ENCODE measurements at places on chromosomes 3 and 15.
A peak's percentile ranks its signal among the peaks of the same experiment; 100 is the strongest.

- DNase-seq = no peak
Measured at GRCh38 chr3:11769704-11770476, 76.8 kb downstream of the TAMM41 start.

DNA sequence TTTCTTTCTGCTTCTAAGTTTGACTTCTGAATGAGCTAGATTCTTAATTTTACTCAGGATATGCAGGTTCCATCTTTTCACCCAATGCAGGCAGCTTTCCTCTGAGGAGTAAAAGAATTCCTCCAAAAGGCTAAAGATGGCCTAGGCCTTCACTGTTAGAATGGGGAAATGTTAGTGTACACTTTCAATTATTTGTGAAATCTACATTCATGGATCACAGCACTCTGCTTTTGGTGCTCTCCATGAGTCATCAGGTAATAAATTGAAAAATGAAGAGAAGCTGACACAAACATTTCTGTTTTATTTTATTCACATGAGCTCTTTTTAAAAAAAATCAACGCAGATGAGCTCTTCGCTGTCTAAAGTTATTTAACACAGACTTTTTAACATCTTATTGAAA is 502.5 kb upstream of the GOLIM4 start:
- no peak for DNase-seq

- peak; percentile 17 for DNase-seq
Measured at GRCh38 chr3:38567498-38567897, 71.4 kb downstream of the EXOG start.

- DNase-seq = no peak
Measured at GRCh38 chr3:11779626-11780025, 67.1 kb downstream of the TAMM41 start.

DNA sequence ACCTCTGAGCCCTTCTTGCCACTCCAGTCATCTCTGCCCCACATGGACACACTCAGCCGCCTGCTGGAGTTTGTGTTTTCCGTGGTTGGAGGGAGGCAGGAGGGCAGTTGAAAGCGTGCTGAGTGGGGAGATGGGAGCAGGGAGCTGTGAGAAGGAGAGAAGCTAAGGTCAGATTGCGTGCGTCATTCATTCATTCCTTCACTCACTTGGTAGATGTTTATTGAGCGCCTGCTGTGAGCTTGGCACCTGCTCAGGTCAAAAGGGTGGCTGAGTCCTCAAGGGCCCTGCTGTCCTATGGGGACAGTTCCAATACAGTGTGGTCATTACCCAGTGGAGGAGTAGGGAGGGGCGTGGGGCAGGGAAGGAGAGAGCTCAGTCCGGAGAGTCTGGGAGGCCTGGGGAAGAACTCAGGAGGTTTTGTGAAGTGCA is 23.5 kb downstream of the LIMD1 start:
- DNase-seq = no peak

DNA sequence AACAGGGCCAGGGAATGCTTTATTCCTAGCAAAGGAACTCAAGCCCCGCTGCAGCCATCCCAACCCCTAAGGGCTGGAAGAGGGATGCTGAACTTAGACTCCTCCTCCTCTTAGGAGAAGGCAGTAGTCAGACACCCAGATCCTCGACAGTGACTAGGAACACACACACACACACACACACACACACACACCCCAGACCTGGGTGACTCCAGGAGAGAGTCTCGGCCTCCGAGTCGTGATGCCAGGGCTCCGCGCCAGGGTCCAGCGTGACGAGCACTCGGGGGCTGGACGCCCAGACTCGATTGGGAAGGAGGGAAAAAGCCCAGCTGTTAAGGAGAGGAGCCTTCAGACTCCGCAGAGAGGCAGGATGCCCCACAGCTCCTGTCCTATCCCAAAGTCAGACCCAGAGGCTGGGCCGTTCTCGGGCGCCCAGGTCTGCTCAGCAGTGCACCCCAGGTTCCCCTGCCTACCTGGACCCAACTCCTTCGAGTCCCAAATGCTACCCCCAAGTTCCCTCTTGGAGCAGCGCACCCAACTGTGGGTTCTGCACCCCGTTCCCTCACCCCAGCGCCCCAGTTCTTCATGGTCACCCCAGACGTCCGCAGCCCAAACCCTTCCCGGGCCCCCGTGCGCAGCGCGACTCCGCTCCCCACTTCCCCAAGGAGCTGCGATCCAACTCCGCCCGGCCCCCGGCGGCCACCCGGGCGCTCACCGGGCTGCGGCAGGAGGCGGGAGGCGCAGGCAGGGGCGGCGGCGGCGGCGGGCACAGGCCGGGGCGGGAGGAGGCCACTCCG is 421 bp downstream of the BMF start:
- DNase-seq = no peak

- DNase-seq = no peak
Measured at GRCh38 chr3:50171540-50172301, 16.6 kb downstream of the SEMA3F start.

- DNase-seq = no peak
Measured at GRCh38 chr3:81732642-81733041, 28.8 kb downstream of the GBE1 start.

DNA sequence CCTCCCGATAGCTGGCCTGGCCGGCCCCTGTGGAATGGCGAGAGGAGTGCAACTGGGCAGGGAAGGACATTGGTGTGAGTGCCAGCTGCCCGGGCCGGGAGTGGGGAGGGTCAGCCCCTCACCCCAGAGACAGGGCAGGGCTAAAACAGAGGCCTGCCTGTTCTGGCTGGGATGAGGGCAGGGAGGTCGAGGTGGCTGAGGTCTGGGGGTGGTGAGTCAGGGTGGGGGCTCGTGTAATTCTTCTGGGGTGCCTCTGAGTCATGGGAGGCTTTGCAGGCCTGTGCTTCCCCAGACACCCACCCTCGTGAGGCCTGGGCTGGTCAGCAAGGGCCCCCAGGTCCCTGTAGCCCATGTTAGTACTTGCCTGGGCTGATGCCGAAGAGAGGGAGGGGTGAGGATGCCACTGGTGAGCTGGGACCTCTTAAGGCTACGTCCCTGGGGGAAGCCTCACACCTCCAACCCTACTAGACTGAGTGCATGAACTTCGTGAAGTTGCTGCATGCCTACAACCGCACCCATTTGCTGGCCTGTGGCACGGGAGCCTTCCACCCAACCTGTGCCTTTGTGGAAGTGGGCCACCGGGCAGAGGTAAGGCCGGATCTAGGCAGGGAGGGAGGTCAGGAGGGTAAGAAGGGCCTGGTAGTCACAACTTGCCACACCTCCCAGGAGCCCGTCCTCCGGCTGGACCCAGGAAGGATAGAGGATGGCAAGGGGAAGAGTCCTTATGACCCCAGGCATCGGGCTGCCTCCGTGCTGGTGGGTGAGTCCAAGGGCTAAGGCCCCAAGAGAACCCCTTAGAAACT is 1.7 kb downstream of the SEMA3B start:
- DNase-seq = no peak

DNA sequence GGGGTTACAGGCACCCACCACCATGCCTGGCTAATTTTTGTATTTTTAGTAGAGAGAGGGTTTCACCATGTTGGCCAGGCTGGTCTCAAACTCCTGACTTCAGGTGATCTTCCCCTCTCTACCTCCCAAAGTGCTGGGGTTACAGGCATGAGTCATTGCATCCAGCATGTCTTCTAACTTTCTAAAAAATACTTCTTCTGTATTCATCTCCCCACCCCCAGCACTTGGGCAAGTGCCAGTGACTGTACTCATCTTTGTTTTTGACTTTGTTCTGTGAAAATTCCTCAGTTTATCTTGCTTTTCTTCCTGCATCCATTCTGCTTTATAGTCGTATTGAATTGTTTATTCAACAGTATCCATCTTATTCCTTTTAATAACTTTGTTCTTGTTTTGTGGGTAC is 47.6 kb downstream of the ARIH1 start:
- no peak for DNase-seq

GRCh38 chr3:38152609-38153008 is 12.7 kb upstream of the OXSR1 start:
- DNase-seq = no peak

DNA sequence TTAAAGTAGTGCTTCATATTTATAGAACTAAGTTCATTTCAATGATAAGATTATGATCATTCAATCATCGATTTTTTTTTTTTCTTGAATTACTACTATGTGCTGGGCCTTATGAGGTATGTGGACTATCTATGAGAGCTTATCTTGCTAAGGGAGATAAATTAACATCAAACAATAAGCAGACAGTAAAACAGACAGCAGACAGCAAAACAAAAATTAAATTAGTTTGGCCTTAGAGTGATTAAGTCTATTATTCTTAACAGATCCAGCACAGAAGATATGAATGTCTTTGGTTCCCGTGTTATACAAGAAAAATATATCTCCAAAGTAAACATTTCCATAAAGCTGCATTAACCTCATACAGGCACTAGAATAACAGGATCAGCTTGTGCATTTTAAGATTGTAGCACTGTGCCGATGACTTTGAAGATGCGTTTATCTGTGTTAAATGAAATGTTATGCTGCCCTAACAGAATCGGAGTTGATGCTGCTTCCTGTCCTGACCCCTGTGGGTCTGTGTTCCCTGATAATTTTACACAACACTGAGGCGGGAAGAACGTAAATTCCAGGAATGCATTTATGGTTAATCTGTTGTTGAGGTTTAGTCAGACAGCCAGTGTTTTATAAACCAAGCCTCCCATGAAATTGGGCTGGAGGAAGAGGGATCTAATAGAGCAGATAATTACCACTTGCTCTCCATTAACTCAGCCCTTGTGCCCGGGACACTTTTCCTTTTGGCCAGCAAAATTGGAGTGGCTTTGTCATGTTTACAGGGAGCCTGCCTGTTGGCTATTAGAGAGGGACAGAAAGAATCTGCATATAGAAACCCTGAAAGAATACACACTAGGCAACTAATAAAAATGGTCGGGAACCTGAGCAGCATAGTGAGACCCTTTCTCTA is 80.8 kb downstream of the GHSR start:
- no peak for DNase-seq

DNA sequence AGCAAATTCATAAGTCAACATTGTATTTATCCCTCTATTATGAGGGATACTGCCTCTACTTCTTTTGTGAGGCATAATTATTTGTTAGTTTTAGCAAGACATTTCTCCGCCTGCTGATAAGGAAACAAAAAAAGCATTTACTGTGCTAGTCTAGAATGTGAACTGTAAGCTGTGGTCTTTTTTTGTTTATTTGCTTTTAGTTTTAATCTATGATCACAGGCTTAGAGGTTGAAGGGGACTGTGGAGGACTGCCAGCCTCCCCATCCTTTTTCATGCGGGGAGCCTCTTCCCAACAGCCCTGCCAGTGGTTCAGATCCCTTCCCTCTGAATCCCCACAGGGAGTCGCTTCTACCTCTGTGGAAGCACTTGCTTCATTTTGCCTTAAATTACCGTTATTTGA is 331.0 kb upstream of the ROPN1 start:
- DNase-seq = no peak

- no peak for DNase-seq
Measured at GRCh38 chr15:97627634-97628033, 332.9 kb upstream of the ARRDC4 start.

GRCh38 chr3:183211352-183211751 is 41.7 kb upstream of the B3GNT5 start:
- DNase-seq = no peak

- peak; percentile 85 for DNase-seq
Measured at GRCh38 chr3:169668957-169669741, 5.6 kb upstream of the MECOM start.

DNA sequence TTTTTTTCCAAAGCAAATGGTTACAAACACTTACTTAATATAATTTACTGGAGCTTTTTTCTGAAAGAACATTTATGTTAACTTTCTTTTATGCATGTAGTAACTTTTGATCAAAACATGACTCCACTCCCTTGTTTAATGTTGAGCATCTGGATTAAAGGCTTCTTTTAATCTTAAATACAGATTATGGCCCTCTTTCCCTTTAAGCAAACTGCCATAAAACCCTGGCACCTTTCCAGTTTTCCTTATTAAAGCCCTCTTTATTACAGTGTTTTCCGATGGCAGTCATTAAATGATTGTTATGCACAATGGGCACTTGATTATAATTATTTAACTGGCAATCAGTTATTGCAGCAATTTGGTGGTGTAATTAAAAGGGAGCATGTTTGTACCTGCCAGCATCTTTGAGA is 167.0 kb downstream of the VGLL4 start:
- DNase-seq = no peak

DNA sequence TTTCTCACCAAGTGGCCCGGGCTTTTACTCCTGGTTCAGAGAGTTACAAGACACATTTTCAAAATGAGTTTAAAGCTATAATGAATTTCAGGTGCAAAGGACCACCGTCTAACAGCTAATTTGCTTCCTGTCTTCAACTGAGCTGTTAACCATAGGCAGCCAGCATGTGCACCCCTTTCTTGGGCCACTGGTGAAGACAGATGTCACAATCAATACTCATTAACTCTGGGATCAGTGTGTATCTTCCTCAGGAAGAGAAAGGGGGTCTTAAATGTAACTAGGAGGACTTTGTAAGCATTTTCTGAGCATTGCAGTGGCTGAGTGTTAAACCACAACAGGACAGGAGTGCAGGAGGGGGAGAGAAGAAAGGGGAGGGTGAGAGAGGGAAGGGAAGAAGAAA is 750.7 kb upstream of the CFAP20DC start:
- no peak for DNase-seq

- DNase-seq = no peak
Measured at GRCh38 chr3:30553641-30554316, 52.6 kb upstream of the TGFBR2 start.

DNA sequence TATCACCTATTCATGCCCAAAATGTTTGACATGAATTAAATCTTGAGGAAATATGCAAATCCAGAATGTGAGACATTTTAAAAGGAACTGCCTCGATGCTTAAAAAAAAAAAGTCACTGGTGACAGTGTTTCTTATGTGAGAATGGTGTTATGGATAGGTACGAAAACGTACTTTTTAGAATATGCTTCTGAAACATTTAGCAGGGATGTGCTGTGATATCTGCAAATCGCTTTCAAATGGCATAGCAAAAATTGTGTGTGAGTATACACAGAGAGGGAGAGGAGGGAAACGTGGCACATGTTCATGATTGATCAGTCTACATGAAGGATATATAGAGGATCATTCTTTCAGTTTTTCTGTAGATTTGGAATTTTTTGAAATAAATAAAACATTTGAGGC is 16.0 kb downstream of the CCNB2 start:
- DNase-seq = no peak

GRCh38 chr3:169390271-169390670 is 273.2 kb downstream of the MECOM start:
- DNase-seq = no peak

GRCh38 chr15:78855746-78856145 is 16.9 kb upstream of the MORF4L1 start:
- DNase-seq = no peak

GRCh38 chr15:77387365-77388105 is 32.4 kb downstream of the PEAK1 start:
- no peak for DNase-seq

- DNase-seq = no peak
Measured at GRCh38 chr15:50933341-50933740, 24.9 kb downstream of the AP4E1 start.

GRCh38 chr3:157782236-157782635 is 279.0 kb upstream of the VEPH1 start:
- no peak for DNase-seq

GRCh38 chr15:26892182-26892518 is 25.3 kb downstream of the GABRA5 start:
- DNase-seq = no peak

Data from H9 (cell line).